Stimulated activated CD4-positive, alpha-beta T cell treated with anti-CD3 and anti-CD28 coated beads, Interleukin-1b, Interleukin-23, amount 100 ng/mL, for 24 hours (primary cell): ENCODE measurements at places on chromosomes 7 and 10.

DNA sequence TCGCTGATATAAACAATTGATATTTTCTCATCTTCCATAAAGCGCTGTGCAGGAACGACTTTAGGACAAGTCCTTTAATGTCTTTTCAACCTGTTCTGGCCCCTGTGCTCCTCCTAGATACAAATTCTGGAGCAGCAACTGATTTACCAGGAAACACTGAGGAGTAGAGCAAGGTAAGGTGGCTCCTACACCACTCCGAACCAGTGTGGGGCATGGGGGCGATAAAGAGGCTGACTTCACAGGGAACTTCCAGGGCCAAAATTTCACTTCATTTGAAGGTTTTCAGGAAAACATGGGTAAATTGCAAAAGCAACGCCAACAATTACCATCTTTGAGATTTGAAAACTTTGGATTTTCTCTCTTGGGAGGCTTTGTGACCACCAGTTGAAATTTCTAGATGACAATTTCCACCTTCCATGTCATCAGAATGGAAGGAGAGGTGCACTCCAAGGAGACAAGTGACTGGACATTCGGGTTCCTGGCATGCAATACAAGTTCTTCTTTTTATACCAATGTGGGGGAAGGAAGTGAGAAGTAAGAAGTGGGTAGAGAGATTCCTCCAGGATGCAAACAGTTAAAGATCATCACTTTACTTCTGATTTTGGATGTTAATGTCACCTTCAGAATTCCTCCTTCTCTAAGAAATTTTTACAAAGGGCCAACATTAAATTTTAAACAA is 118.5 kb downstream of the FAM107B start:
- DNase-seq, result no peak

- no peak for DNase-seq
Observed at GRCh38 chr10:74738052-74738451, 88.3 kb upstream of the KAT6B start.

DNA sequence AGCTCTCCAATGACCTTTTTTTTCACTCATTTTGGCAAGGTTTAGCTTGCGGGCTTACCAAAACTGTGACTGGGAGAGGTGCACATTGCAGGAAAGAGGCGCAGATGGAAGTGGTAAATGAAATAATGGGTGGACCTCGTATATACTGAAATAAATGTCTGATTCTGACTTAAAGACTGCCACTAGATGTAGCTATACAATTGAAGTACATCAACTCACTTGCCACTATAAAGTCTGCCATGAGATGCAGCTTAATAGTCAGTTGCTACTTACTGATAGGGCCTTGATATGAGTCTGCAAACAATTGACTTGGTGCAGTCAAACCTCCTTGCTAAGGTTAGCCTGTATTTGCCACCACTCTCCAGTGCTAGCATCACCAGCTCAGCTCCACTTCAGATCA is 525.9 kb upstream of the MBL2 start:
- DNase-seq, result no peak

DNA sequence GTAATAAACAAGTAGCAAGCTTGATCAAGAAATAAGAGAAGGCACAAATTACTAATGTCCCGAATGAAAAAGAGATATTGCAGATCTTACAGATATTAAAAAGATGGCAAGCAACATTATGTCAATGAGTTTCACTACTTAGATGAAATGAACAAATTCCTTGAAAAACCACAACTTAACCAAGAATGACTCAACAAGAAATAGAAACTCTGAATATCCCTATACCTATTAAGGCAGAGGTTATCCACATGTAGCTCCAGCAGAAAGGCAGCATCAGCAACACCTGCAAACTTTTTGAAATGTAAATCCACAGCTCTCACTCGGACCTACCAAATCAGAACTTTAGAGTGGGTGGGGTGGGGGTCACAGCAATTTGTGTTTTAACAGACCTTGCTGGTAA is 33.6 kb downstream of the PDE1C start:
- no peak for DNase-seq

GRCh38 chr7:144725070-144725469 is 110.8 kb downstream of the TPK1 start:
- DNase-seq, result no peak

- DNase-seq, result no peak
Observed at GRCh38 chr7:142177869-142178268, 66.4 kb downstream of the MGAM2 start.

DNA sequence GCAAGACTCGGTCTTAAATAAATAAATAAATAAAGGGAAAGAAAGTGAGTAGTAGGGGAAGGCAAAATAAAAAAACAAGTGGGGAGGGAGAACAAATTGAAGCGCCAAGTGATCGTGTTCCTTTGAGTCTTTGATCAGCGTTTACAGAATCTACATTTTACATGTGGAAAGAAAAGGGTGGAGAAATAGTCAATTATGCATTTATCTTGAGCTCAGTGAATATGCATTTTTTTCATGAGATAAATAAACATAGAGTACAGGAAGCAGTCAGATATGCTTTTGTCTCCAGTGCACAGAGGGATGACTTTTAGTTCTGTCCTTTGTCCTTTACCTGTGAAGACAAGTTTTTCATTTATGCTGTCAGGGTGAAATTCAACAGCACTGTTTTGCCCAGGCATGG is 6.1 kb upstream of the GUSB start:
- no peak for DNase-seq

GRCh38 chr7:157389951-157390730 is 53.3 kb downstream of the DNAJB6 start:
- DNase-seq, result no peak

- DNase-seq, result no peak
Observed at GRCh38 chr7:85828614-85829013, 641.8 kb upstream of the SEMA3D start.

DNA sequence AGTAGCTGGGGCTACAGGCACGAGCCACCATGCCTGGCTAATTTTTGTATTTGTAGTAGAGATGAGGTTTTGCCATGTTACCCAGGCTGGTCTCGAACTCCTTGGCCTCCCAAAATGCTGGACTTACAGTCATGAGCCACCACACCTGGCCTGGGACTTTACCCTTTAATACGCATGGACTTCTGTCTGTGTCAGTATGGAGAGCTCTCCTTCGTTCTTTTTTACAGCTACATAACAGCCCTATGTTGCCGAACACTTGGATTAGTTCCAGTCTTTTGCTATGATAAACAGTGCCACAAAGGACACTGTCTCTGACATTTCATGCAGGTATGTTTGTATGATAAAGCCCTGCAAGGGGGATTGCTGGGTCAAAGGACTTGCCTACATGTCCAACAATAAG is 10.9 kb upstream of the OAT start:
- DNase-seq, result no peak

- DNase-seq, result no peak
Observed at GRCh38 chr7:47846138-47846836, 102.0 kb downstream of the PKD1L1 start.

DNA sequence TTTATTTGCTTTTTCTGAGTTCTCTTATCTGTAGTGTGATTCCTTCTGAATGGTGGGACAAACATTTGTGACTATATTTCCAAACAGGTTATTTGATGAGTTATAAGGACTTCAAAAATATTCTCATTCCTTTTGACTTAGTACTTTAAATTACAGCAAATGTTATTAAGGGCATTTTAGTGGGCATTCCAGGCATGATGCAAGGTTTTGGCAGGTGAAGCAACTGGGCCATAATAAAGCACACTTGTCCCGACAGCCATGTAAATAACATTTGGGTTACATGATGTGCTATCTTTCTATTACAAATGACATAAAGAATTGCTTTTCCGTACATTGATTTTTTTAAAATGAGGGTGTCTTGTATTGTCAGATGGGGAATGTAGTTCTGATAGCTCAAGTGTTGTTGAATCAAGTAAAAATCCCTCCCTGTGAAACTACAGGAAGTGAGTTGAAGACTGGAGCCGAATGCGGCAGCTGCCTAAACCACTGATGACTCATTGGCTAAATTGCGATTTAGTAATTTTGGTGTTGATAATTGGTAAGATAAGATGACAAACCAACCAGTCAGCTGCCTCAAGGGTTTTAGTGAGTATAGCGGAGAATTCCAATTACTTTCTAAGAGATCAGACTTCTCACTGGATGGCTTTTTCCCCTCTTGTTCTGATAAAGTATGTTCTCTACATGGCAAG is 231.3 kb upstream of the NPY start:
- no peak for DNase-seq

DNA sequence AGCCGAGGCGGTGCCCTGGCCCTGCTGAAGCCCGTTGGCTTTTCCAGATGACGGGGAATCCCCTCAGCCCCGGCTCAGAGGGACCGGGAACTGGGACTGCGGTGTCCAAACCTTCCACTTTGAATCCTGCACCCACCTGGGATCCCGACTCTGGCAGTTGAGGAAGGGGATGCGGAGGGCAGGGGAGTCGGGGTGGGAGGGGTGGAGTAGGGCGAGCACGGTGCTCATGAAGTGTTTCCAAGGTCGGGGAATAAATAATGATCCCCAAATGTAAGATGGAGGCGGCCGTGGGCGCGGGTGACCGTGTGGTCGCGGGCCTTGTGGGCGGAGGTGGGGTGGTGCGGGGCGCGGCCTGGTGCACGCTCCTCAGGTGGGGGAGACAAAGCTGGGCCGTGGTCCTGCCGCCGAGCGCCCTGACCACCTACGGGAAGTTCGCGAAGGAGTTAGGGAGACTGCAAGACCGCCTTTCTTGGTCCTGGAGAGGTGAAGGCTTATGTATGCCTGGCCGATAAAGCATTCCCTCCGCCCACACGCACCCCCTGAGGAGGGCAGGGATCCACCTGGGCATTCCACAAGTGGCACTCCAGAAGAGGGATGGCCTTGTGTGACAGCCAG is 1.4 kb downstream of the MTURN start:
- DNase-seq, result no peak
